ENCODE measurements at places on chromosomes 7 and 10.

- no peak for DNase-seq
These were observed 165.7 kb upstream of the FZD1 start for GRCh38 chr7:91098566-91098965.

DNA sequence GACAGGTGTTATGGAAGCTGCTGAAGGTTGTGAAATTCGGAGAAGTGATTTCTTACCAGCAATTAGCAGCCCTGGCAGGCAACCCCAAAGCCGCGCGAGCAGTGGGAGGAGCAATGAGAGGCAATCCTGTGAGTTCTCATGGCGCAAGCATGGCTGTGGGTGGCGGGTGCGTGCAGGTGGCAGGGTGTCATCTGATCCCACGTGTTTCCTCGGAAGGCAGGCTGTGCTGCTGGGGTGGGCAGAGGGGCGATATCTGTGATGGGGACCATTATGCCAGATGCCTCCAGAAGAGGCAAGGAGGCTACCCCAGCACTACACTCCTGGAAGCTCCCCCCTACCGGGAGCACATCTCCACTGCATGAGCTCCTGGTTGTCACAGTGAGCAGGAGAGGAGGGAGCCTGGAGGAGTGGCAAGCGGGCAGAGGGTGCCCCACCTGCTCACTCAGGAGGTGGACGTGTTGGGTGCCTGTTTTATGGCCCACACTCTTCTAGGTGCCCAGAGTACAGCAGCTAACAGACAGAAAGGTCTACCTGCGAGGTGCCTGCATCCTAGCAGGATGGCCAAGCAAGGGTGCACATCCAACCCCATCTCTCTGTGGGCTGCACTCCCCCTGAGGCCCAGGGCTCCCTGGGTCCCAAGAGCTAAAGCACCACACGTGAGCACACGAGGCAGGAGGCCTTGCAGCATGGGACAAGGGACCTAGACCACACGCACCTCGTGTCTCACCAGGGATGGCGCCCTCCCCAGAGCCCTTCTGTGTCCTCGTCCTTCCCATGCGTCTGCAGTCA lies 204.7 kb downstream of the EBF3 start:
- peak; percentile 27 for DNase-seq

- DNase-seq: no peak
These were observed 106.4 kb upstream of the CDCA7L start for GRCh38 chr7:22051886-22052673.

DNA sequence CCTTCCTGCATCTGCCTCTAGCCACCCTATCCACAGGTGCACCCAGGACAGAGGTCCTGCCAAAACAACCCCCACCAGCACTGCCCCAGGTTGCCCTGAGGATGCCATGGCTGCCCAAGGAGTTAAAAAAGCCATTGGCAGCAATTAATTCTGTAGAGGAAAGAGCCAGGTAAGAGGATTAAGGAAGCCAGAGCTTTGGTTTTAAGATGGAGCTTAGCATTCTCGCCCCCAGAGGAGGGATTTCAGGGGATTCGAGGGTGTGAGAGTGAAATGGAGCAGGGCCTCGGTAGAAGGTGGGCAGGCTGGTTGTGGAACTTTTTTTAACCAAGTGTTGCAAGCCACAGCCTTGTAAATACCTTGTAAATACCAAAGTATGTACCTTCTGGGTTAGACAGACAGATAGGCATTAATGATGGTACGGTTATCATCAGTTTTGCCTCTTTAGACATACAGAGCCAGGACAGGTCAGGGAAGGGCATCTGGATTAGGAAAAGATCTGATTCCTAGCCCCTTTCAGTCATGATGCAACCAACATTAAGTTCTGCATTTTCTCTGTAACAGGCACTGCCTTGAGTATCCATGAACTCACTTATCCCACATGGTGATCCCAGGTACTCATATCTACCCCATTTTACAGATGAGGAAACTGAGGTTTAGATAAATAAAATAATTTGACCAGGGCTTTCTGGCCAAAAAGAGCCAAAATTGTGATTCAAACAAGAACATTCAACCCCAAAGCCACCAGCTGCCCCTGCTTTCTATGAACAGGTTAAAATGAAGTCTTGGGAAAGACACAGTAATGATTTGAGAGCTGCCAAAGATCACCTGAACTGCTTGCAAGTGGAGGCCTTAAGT lies 120.7 kb upstream of the PPIF start:
- no peak for DNase-seq

DNA sequence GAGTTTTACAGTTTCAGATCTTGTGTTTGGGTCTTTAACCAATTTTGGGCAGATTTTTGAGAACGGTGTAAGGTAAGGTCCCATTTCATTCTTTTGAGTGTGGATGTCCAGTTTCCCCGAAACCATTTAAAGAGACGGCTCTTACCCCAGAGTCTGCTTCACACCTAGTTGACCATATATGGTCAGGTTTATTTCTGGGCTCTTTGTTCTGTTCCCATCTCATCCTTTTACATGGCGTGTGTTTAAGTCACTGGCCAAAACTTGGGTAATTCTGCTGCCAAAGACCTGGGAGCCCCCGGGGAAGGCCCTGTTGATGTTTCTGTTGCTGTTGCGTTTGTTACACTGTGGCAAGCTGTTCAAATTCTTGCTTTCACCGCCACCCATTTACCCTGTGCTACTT lies 120.1 kb downstream of the PTPRN2 start:
- DNase-seq: no peak

- no peak for DNase-seq
These were observed 185.0 kb upstream of the TMEM196 start for GRCh38 chr7:19958309-19958896.

GRCh38 chr10:11610166-11610825 lies 1.2 kb downstream of the USP6NL start:
- no peak for DNase-seq

GRCh38 chr7:152478140-152478539 lies 42.3 kb upstream of the KMT2C start:
- no peak for DNase-seq

DNA sequence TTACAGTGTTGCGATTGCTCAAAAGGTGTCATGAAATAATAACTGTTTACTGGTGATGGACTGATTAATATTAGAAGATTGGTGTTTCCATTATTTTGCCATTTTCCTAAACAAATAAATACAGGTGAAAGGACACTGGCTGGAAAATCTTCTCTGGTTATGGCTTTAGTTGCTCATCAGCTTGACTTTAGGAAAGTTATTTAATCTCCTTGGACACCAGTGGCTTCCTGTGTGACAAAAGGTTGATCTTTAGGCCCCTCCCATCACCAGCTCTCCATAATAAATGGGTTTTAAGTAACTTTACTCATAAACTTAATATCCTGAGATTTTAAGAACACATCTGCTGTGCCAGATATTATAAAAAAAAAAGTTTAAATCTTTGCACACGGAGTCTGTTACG lies 737 bp downstream of the CABCOCO1 start:
- no peak for DNase-seq

DNA sequence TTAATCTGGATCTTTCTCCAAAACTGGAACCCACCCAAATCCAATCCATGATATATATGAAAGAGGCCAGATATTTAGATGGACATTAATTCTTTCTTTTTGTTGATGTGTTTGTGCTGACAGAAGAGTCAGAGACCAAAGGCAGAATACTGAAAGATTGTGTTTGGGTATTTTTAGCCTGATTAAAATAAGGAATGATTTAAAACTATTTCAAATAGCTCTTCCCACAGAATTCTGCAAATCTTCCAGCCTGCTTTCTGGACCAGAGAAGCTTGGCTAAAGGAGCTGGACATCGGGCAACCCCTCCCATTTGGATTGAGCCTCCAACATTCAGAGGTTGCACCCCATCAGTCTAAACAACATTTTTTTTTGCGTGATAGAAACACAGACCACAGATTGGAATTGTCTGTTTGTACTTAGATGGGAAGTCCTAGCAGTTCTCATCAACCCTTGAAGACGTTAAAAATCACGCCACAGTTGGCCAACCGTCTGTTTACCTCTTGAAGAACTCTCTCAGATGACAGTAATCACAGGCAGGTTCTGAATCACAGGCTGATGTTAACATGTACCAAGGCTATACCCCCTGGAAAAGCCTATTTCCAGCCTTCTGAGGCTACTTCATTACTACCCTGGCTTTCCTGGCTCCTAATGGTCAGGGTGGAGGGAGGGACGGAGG lies 155.2 kb upstream of the NRP1 start:
- no peak for DNase-seq

DNA sequence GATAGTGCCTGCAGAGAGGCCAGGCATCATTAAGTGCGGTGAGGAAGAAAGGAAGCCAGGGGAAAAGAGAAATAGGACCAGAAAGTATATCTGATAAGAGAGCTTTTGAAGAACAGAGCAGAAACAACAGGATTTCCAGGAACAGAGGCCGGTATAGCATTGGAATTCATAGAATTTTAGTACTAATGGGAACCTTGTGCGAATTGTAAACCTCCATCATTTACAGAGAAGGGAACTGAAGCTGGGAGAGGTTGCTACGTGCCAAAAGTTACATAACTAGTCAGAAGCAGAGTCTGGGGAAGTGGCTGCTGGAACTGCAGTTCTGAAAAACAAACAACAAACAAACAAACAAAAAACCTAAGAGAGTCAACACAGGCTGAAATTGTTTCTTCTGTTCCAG lies 5.4 kb upstream of the ZMYND11 start:
- DNase-seq: no peak

GRCh38 chr7:107495516-107495915 lies 25.7 kb downstream of the GPR22 start:
- DNase-seq: no peak

DNA sequence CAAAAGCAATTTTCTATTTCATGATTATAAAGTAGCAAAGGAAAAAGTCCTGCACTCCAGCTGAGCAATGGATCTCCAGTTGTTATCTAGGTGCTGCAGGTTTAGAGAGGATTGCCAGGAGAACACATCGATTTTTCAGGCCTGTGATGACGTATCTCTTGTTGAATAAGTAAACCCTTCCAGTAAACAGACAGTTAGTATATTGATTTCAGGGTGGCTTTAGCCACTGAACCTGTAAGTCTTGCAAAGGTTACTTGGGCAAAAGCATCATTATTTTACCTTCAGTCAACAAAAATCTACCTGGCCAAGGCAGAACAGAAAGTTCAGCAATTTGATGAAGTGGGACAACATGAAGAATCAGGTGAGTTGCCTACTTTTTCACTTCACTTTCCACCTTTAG lies 12.3 kb downstream of the EGFR start:
- no peak for DNase-seq

DNA sequence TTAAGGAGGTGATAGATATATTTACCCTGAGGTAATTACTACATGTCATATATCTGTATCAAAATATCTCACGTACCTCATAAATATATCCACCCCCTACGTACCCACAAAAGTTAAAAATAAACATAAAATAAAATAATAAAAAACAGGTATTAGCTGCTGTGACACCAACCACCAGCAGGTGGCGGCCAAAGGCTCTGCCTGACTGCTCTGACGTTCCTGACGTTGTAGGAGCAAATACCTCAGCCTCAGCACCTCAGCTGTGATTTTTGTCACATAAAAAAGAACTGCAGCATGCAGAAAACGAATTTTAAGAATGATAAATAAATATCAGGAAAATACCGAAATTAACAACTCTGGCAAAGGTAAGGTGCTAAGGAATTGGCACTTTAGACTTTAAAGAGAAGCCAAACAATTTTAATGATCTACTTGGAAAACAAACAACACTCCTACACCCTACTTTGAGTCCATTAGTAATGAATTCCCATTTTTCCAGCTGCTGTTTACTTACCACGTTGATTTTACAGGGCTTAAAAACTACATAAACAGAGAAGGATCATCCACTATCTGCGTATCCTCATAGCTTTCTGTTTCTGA lies 125.4 kb upstream of the TARP start:
- peak; percentile 53 for DNase-seq

- no peak for DNase-seq
These were observed 1.4 kb downstream of the PPP1R17 start for GRCh38 chr7:31688372-31688771.

GRCh38 chr10:12783293-12783692 lies 218.2 kb downstream of the CCDC3 start:
- no peak for DNase-seq

- DNase-seq: no peak
These were observed 143.3 kb downstream of the HDAC9 start for GRCh38 chr7:18638594-18639452.

DNA sequence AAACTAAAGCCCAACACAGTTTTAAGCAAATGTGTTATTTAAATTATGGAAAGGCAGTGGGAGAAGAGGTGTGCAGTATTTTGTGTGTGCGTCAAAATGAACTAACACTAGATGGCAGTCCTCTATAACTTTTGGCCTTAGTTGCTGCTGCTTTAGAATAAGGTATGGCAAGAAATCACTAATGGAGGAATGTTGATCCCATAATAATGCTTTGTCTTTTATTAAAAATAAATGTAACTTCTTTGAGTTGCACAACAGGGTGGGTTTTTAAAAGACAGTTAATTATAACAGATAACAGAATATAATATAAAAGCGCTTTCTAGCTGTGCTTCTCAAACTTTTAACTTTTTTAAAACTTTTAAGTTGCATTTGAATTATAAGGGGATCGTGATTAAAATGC lies 56.4 kb downstream of the BBS9 start:
- DNase-seq: no peak

- no peak for DNase-seq
These were observed 14.2 kb downstream of the MYL10 start for GRCh38 chr7:101614939-101615302.

DNA sequence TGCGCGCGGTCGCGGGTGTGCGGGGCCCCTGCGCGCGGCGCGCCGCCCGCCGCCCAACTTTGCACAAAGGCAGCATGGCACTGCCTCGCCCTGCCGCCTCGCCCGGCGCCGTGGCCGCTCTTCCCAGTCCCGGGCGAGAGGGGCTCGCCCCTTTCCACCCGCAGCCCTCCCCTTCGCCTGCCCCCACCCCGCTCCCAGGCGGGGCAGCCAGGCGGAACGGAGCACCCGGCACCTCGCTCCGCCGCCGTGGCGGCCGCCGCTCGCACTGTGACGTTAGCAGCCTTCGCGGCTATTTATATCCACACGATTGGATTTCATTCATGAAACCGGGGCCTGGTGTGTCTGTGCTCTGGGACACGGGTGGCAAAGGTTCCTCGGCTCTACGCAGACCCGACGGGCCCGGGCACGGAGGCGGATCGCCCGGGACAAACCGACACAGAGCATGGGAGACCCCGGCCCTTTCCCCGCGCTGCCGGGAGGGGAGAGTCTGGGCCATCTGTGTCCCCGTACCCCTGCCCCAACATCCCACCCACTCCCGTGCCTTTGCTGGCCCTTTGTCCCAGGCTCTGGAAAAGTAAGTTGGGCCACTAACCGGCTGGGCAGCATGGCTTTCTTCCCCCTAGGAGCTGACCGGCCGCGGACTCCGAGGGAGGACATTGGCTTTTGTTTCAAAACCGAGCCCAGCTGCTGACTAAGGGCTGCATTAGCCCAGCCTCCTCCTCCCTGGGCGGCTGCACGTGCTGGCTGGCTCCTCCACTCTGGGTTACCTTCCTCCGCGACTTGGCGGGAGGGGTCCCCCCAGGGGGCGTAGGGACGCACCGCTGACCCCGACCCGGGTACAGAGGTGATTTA lies at the start of gene RHOBTB1:
Gene RHOBTB1 (minus strand): TSS at position 128 of the 852 bp plus-strand sequence. CDS start 32,643 bp downstream, outside the sequence.
- DNase-seq: peak; percentile 84

- DNase-seq: no peak
These were observed 6.9 kb downstream of the ZNF777 start for GRCh38 chr7:149454006-149454405.

- DNase-seq: no peak
These were observed 22.9 kb upstream of the TCF7L2 start for GRCh38 chr10:112926906-112927688.

Data from ecto neural progenitor cell (in vitro differentiated cells).